Activated T-cell treated with anti-CD3 and anti-CD28 coated beads for 48 hours (primary cell): ENCODE measurements at places on chromosomes 7 and 10.
A peak's percentile ranks its signal among the peaks of the same experiment; 100 is the strongest.

GRCh38 chr7:21753071-21753470, 192.6 kb downstream of the CDCA7L start:
- DNase-seq = no peak

DNA sequence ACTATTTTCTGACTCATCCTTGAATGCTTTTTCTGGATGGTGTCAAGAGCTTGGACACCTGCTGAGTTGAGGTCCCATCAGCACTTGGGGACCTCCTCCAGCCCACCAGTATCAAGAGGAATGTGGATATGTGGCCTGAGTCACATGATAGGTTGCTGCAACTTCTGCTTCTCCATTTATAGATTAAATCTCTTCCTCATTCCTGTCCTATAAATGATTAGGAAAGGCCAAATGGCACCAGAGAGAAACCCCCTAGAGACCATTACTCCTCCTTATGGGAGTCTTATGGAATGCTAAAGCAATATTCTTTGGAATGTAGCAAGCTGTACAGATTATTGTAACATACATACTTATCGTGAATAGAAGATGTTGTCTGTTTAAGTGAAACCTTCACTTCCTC, 85.6 kb downstream of the NEUROD6 start:
- no peak for DNase-seq

DNA sequence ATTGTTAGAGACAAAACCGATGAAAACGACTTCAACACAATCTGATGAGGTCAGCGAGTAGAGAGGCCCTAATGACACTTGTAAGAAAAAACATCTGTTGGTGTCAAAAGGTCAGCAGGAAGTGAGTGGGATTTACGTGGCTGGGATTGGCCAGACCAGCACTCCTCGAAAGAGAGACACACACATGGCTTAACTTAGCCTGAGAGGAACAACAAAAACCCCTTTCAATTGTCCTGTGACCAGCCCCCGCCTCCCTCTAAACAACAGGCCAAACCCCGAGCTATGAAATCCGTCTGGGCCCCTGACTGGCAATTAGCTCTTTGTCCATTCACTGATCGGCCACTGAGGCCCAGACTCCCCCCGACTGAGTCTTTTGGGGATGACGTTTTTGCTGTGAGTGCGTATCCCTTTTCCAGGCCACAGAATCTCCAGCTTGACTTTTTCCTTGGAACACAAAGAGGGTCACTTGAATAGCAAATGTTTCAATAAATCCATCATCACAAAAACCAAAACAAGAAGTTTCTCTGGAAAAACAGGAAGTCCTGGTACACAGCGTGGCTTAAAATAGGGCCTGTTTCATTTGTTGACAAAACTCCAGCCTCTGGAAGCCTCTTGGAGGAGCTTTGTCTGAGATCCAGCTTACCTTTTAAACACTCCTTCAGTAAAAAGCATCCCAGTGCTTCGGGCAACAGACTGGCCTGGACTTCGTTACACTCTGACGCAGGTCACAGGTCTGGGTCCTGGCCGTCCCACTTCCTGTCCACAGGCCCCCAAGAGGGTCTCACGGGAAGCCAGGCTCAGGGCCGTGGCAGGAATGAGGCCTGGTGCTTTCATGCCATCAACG, 103.0 kb downstream of the CTBP2 start:
- DNase-seq = no peak

GRCh38 chr10:125523347-125523746, 159.6 kb downstream of the TEX36 start:
- no peak for DNase-seq

DNA sequence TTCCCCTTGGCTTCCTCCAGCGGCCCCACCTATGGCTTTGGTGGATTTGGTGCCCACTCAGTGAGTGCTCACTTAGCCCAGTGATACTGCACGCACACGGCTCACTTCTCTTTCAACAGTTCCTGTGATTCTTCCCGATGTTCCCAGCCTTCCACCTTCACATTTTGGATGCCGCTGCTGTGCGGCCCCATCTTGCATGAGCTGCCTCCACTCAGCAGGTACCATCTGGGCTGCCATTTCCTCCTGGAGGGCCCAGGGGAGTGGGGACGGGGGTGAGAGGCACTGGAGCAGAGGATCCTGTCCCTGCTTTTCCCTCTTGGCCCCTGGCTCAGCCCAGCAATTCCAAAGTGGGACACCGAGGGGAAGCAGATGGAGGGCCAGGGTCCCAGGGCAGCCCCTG, 323.3 kb upstream of the ZNF32 start:
- DNase-seq = no peak

DNA sequence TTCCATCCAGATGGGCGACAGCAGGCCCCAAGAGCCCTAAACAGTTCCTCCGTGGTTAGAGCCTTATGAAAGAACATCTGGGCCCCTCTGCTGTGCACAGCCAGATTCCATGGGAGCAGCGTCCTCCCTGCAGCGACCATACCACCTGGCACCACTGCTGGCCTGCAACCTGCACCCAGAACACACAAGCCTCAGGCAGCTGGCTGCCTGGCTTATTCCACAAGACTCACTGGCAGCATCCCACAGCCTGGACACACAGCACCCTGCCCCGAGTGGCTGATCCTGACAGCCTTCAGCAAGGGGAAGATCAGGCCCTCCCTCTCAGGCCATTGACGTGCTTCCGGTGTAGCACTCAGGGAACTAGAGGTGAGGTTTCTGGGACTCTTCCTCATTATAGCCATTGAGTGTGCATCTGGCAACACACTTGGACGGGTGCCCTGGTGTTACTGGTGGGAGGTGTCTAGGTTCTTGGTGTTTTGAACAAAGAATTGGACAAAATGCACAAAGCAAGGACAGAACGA, 33.7 kb upstream of the ERCC6 start:
- no peak for DNase-seq

DNA sequence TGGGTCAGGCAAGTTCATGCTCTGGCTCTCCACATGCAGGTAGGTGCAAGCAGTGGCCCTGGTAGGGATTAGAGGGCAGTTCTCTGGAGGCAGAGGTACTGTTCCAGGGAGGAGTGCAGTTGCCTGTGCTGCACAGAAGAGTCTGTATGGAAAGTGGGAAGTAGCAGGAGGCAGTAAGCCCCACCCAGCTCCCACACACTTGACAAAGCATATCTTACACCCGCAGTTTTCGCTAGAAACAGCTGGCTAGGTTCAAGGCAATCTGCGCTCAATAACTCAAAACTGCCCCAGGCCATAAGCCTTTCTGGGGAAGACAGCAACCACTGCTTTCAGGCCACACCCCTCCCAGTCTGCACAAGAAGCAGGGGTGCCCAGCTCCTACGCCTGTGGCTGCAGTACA, 33.1 kb upstream of the ARMC3 start:
- DNase-seq = no peak

- no peak for DNase-seq
Measured at GRCh38 chr10:14365266-14365665, 34.5 kb upstream of the FRMD4A start.

- no peak for DNase-seq
Measured at GRCh38 chr7:145082366-145083161, 246.7 kb upstream of the TPK1 start.

DNA sequence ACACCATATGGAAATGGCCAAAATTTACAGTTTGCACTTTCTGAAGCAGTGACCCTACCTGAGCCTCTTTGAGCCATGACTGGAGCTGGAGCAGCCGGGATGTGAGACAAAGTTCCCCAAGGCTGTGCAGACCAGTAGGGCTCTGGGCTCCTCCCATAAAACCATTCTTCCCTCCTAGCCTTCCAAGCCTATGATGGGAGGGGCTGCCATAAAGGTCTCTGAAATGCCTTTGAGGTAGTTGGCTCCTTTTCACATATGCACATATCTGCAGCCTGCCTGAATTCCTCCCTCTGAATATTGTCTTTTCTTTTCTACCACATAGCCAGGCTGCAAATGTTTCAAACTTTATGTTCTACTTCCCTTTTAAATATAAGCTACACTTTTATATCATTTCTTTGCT, 516.6 kb upstream of the POM121L12 start:
- DNase-seq = no peak

GRCh38 chr7:157840914-157841772, 504.3 kb downstream of the DNAJB6 start:
- no peak for DNase-seq

DNA sequence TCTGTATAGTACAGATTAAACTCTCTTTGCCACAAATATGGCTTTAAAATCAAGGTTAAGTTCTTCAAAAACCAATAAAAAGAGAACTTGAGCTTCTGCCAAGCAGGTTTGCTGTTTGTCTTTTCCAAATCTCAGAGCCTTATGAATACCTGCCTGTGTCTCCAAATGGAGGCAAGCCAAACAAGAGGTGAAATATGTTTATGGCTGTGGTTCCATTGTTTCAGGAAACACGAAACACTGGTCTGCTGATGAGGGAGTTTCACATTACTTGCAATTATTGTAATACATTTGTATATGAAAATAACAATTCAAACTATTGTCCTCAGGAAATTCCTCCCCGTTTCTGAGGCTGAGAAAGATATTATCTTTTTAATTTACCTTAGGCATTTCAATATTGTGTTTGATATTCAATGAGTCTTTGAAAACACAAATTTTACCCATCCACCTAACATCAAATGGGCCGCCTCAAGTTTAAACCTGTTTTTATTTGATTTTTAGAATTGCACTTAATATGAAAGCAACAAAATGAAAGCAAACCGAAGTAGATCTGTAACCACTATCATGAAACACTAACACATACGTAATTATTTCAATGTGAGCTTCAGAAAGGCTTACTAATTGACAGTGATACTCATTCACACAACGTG, 359.3 kb downstream of the HGF start:
- DNase-seq = no peak

DNA sequence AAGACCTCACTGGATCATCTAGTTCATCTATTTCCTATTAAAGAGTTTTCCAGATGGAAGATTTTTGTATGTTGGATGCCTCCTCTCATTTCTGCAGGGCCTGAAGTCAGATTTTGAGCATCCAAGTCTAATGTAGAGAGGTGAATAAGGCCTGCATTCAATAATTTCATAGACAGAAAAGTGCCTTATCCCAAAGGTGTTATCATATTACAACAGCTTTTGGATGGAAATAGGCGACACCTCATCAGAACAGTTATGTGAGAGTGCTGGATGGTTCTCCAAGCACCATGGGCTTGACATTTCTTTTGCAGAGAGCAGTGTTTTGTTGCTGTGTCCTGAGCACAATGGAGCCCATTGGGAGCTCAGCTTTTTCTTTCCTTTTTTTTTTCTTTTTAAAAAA, 162.4 kb upstream of the MEOX2 start:
- DNase-seq = no peak

DNA sequence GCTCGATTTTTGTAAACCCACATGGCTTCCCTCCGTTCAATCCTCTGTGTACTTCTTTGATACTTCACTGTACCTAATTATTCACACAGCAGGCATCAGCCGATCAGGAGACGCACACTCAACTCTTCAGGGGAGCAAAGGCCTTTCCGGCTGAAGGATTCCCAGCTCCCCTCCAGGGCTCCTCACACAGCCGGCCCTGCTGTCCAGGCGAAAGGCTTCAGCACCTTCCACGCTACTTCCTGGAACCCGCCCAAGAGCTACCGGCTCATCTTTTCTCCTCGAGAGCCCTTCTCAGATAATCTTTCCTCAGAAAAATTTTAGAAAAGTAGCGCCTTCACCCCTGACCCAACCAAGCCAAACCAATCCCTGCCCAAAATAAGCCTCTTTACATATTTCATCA, 270.4 kb downstream of the ZMYND11 start:
- DNase-seq = no peak

DNA sequence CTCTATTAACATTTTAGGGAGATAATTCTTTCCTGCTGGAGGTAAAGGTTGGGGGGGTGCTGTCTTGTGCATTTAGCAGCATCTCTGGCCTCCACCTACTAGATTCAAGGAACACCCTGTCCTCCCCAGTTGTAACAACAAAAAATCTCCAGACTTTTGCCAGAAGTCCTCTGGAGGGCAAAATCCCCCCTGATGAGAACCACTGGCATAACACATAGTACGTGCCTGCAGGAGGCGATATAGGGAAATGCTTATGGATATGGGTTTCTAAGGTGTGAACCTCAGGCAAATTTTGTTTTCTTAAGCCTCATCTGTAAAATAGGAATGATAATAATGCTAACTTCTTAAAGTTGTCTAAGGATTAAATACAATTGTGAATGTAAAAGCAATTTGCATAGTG, 2.9 kb upstream of the OSBPL3 start:
- DNase-seq = no peak

GRCh38 chr7:7789551-7789988, 71.2 kb upstream of the RPA3 start:
- DNase-seq = no peak

DNA sequence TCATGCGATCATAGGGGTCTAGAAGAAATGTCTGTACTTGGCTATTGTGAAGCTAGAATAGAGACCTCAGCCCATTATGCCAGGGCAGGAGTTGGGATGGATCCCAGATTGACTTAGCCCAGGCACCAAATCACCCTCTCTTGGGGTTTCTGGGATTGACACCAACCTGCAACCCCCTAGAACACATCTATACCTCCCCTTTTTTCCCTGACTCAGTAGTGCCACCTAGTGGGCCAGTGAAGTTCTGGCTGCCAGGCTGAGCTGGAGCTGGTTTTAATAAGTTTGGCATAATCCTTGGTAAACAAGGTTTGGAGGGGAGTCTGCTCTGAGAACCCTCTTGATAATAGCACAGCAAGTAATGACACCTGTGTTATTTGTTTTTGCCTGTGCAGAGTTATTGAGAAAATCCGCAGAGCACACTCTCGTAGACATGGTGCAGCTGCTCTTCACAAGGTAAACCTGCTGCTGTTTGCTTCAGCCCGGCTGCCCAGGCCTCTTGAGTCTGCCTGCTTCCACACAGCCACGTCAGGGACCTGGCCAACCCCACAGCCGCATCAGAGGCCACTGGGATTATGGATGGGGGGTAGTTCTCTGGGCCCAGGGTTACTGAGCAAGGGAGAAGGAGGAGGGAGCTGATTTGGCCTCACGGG, 43.3 kb upstream of the NFKB2 start:
- DNase-seq = peak; percentile 53

- DNase-seq = peak; percentile 85
Measured at GRCh38 chr7:99380823-99381663, 6.5 kb downstream of the ARPC1B start.

GRCh38 chr7:28993371-28993770, 35.2 kb upstream of the TRIL start:
- DNase-seq = no peak

GRCh38 chr7:87735360-87735759, 107.2 kb downstream of the RUNDC3B start:
- no peak for DNase-seq

DNA sequence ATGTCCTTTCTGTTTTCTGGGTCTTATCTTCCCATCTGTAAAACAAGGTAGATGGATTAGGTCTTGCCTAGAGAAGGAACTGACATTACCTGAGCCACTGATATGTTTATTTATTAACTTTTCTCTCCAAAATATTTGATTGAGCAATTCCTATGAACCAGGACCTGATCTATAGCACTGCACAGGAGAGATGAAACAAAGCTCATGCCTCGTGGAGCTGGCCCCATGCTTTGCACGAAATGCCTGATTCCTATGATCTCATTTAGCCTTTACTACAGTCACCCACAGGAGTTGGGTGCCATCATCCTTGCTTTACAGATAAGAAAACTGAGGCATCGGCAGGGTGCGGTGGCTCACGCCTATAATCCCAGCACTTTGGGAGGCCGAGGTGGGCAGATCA, 48.2 kb upstream of the ZMIZ1 start:
- DNase-seq = no peak
